ENCODE measurements at places on chromosomes 3 and 15.

- DNase-seq, result no peak
These were observed 490.9 kb downstream of the ZBBX start for GRCh38 chr3:166889241-166889640.

- DNase-seq, result no peak
These were observed 253.7 kb upstream of the THBS1 start for GRCh38 chr15:39327005-39327730.

- DNase-seq, result no peak
These were observed 384.3 kb upstream of the EPHA6 start for GRCh38 chr3:96430079-96430478.

DNA sequence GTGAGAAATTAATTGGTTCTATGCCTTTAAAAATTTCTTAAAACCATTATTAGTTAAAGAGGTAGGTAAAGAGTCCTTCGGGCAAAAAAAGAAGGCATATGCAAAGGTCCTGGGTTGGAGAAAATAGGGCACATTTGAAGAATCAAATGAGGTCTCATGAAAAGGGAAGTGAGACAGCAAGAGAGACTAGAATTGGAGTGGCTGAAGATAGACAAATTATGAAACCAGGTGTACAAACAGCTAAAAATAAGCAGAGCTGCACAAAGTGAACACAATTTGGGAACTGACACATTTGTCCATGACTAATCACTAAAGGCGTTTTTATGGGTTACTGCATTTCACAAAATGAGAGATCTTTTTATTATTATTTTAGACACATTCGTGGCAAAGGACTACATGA is 581.2 kb downstream of the PYDC2 start:
- no peak for DNase-seq

GRCh38 chr15:45645026-45645980 is 10.5 kb downstream of the SQOR start:
- no peak for DNase-seq

- no peak for DNase-seq
These were observed 191.0 kb downstream of the ITPR1 start for GRCh38 chr3:4684117-4684516.

- no peak for DNase-seq
These were observed 4.9 kb downstream of the GNAT1 start for GRCh38 chr3:50196253-50196801.

DNA sequence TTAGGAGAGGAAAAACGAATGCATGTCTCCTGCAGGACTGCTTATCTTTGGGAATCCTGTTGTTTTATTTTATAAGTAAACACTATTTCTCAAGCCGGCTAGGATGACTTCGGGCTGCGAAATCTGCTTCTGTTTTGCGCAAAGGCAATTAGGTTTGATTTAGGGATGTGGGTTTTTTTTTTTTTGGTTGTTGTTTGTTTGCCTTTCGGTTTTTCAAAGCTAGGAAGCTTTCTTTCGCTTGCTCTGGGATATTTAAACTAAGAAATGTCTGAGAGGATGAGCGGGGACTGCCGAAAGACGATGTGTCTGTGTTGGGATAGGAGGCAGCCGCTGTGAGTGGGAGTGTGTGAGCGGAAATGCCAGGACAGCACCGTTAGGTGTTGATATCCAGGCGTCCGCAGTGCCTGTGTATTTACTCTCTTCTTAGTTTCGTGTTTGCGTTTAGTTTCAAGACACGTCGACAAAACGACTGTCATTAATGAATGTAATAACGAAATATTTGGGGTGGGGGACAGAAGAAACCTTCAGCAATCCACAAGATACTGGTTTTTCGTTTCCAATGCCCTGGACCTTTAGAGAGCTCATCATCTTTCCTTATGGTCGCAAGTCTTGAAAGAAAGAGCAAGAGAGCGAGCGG is 604 bp downstream of the ISL2 start:
- no peak for DNase-seq

DNA sequence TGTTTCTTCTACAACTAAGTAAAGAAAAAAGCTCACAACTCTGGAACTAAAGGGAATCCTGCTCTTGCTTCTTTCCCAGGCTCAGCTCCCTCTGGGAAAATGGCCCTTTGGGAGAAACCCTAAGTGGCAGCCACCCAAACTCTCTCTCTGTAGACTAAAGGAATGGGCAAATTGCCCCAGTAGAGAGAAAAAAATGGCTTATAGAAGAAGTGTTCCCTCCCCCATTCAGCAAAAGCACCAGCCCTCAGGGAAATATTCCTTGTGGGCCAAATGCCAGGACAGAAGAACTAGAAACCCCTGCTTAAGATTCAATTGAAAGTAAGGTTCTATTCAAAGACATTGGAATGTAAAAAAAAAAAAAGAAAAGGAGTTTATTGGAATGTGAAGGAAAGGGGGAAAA is 603.7 kb upstream of the ALCAM start:
- DNase-seq, result no peak

DNA sequence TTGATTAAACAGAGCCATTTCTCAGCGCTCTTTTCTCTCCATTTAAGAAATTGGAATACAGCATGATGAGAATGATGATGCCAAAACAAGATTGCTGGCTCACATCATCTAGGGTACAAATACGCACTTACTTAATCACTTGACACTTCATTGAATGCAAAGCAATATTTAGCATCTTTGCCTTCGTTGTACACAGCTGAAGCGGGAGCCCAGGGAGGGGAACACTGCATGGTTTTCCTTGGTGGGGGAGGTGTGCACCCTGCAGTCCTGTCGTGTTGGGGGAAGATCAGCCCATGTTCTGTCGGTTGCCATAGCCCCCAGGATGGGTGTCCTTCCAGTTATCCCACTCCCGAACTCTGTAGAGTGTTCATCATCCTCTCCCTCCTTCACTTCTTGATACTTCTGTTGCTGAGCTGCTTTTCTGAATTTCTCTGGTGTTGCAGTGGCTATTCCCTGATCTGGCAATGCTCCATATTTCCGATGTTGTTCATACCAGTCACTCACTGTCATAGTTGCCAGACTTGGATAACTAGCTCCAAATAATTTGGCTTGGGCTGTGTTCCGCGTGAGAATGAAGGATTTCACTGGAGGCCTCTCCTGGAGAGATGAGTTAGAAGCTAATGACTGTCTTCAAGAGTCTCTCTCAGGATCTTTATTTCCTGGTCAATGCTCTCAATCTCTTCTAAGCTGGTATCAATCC is 50.1 kb upstream of the DYNC1LI1 start:
- DNase-seq, result no peak

GRCh38 chr15:96716478-96716877 is 386.0 kb downstream of the NR2F2 start:
- no peak for DNase-seq

GRCh38 chr15:88312941-88313579 is 56.5 kb upstream of the NTRK3 start:
- no peak for DNase-seq

DNA sequence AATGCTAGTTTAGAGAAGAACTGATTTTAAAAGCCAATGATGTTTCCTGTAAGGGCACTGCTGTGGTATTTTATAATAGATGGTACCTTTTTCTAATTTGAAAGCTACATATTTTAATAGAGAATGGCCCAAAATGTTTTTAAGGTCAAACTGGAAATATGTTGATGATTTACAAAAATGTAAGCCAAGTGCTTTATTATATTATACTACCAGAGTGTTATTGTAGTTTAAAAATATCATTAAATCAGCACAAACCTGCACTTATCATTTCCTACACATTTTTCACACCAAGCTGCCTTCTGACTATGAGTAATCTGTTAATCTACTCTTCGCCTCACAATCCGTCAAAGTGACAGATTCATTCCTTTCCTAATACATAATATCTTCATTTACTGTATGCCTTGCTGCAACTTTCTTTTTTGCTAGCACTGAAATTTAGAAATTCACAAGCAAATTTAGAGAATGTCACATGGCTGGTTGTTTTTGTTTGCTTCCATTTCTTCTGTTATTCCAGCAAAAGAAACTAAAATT is 126.4 kb upstream of the FAM3D start:
- no peak for DNase-seq

GRCh38 chr15:30974112-30974511 is 17.3 kb downstream of the MTMR10 start:
- no peak for DNase-seq

DNA sequence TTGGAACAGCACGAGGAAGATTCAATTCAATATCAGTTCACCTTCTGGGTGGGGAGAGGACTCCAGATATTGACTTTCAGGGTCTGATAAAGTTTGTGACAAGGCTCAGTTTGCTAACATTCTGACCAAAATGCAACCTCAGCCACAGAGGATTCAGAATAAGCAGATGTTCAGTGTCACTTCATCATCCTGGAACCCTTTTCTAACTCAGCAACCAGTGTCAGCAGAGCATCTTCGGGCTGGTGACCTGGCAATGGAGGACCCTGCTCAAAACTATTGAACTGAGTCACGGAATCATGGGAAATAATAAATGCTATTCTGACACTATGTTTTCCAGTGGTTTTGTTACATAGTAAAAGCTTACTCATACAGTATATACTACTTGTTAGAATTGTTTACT is 433.4 kb upstream of the CFAP20DC start:
- DNase-seq, result no peak

GRCh38 chr3:50078091-50078490 is 10.6 kb upstream of the RBM5 start:
- no peak for DNase-seq

DNA sequence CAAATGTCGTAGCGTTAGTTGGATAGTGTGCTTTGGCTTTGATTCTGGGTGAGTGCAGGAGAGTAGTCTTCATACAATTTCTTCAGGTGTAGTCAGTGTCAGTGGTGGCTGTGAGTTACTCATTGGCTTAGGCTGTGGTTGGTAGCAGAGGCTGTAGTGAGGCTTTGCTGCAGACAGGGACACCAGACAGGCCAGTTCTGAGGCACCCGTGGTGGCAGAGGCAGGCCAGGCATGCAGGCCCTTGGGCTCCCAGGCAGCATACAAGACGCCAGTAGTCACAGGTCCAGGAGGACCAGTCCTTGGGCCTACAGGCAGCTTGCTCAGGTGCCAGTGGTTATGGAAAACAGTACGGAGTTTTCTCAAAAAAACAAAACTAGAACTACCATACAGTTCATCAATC is 61.3 kb downstream of the DMXL2 start:
- no peak for DNase-seq

GRCh38 chr15:35256141-35256540 is 171.0 kb upstream of the NANOGP8 start:
- no peak for DNase-seq

DNA sequence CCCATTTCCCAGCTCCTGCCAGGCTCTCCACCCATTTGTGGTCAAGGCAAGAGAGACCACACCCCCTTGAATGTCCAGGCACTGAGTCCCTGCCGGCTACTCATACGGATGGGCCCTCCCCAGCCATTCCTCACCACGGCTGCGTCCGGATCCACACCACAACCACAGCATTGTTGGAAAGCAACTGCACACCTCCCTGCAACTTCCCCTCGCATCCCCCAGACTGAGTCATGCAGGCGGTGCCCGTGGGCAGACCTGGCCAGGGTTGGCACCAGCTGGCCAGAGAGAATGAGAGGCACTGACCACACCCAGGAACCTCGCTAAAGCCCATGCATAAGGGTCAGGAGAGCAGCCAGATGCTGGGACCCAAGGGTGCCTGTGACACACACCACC is 30.5 kb downstream of the LOXL1 start:
- no peak for DNase-seq

GRCh38 chr3:172666181-172666872 is 44.5 kb downstream of the NCEH1 start:
- no peak for DNase-seq

DNA sequence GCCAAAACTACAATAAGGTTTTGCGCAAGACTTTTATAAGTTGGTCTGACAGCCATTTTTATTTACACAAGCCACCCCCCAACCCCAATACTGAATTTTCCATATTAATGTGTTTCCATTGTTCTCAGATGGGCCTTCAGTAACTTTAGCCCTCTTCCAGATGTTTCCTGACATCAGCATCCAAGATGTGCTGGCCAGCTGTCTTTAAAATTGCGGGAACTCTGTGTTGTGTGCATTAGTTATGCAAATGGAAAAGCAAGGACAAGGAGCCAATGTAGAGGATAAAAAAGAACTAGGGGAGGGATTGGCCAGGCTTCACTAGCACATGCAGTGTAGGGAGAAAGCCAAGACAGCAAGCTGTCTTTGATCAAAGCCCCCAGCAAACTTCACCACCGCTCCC is 45.4 kb downstream of the COMMD2 start:
- no peak for DNase-seq

- no peak for DNase-seq
These were observed 45.9 kb downstream of the CMSS1 start for GRCh38 chr3:99863588-99863987.

DNA sequence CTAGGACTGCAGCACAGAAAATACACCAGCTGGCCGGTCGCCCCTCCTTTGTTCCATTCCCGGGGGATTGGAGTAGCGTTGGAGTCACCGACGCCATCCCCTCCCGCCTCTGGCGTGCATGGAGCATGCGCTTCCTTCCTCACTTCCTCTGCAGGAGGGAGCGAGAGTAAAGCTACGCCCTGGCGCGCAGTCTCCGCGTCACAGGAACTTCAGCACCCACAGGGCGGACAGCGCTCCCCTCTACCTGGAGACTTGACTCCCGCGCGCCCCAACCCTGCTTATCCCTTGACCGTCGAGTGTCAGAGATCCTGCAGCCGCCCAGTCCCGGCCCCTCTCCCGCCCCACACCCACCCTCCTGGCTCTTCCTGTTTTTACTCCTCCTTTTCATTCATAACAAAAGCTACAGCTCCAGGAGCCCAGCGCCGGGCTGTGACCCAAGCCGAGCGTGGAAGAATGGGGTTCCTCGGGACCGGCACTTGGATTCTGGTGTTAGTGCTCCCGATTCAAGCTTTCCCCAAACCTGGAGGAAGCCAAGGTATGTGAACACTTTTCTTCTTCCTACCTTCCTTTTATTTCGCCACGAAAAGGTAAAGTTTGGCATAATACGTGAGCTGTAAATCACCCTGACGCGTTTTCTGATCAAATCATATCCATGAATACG is at the start of gene SCG3:
Gene SCG3 (plus strand): TSS at position 201 of the 661 bp plus-strand sequence. CDS start 253 bp downstream, at position 454.
- no peak for DNase-seq

- DNase-seq, result no peak
These were observed 246.7 kb downstream of the LPP start for GRCh38 chr3:188400494-188401243.

DNA sequence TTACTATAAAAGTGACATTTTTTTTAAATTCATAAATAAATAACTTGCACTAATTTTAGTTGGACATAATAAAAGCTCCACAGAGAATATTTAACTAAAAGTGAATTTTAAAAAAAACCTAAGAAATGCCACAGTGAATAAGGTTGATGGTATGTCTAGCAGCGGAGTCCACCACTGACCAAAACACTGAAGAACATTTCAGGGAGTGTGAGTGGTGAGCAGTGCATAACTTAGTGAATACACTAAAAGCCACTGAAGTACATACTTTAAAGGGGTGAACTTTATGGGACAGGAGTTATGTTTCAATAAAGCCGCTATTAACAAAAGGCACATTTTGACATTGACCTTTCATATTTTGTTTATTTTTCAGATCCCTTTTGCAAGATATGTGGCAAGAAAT is 32.3 kb downstream of the SRP14 start:
- DNase-seq, result no peak
